NCI-H510A (cell line): ENCODE measurements at places on chromosomes 13 and 19.
A peak's percentile ranks its signal among the peaks of the same experiment; 100 is the strongest.

GRCh38 chr13:32586080-32586900 lies at the start of gene PDS5B:
Gene PDS5B (plus strand): TSS chr13:32586452. CDS start chr13:32648773, 62,321 bp downstream.
- peak; percentile 86 for DNase-seq

GRCh38 chr13:29893438-29893837 lies 43.0 kb upstream of the UBL3 start:
- DNase-seq, result no peak

- DNase-seq, result no peak
These were observed 145.6 kb upstream of the FRY start for GRCh38 chr13:31885994-31886393.

- DNase-seq, result no peak
These were observed 294.2 kb downstream of the TDRD3 start for GRCh38 chr13:60691268-60691667.

- no peak for DNase-seq
These were observed 24.5 kb upstream of the SOX1 start for GRCh38 chr13:112042496-112042895.

DNA sequence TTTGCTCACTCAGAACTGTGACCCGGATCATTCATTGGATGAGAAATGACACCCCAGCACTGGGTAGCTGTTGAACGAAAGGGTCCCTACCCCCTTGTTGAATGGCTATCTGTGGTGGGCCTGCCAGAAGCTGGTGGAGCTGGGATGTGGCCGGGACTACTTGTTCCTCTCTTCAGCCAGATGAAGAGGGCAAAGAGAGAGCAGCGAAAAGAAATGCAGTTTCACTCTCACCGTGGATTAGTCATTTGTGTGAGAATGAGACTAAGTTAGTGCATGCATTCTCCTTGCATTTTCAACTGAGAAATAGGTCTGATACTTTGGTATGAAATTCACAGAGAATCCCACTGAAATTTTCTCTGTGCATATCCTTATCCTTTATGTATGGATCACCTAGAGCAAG lies 553.1 kb downstream of the IRS2 start:
- DNase-seq, result no peak
